Effector memory CD4-positive, alpha-beta T cell (primary cell): ENCODE measurements at places on chromosomes 5 and 9.
A peak's percentile ranks its signal among the peaks of the same experiment; 100 is the strongest.

DNA sequence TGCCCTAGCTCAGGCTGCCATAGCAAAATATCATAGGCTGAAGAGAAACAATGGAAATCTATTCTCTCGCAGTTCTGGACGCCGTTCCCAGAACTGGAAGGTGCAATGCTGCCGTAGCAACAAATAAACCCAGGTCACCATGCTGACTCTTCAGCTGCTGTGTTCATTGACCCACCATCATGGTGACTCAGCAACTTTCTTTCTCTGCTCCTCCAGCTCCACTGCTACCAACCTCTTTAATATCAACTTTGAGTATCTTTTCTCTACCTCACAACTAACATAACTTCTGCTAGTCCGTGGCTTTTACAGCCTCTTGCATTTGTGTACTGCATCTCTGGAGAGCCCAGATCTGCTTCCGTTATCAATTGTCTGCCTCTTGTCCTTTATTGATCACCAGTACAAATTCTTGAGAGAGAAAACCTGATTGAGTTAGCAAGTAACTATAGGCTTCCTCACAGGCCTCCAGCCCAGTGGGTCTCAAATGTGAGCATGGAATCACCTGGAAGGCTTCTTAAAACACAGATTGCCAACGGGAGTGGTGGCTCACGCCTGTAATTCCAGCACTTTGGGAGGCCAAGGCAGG lies 47.3 kb upstream of the SLC30A5 start:
- no peak for DNase-seq

- DNase-seq = no peak
Measured at GRCh38 chr9:115111874-115112273, 6.1 kb downstream of the TNC start.

- DNase-seq = no peak
Measured at GRCh38 chr5:126878634-126879033, 101.7 kb downstream of the LMNB1 start.

GRCh38 chr9:75448281-75448680 lies 360.0 kb downstream of the OSTF1 start:
- no peak for DNase-seq

GRCh38 chr9:132443951-132444607 lies 34.1 kb downstream of the CFAP77 start:
- DNase-seq = no peak

DNA sequence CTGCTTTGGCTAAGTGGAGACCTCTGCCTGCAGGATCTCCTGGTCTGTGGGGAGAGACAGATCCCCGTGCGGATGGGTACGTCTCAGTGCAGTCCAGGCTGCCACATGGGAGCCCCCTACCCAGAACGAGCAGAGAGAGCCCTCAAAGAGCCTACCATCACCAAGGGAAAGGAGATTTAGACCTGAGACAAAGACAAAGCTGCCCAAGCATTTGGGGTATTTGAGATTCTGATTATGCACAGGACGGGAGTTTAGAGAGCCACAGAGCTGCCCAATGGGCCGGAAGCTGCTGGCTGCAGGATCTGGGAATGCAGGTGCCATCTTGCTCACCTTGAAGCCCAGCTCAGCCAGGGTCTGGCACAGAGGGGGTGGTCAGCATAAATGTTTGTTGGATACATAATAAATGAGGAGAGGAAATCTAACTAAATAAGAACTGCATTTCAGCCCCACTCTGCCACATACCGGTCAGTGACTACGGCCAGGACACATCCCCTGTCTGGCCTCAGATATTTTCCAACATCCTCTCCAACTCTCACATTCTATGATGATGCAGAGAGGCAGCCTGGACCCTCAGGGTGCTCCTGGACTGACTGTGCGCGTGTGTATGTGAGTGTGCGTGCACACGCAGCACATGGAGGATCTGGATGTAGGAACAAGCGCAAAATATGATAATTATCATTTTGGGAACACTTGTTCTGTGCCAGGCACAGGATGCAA lies 157.8 kb downstream of the FGF18 start:
- no peak for DNase-seq

DNA sequence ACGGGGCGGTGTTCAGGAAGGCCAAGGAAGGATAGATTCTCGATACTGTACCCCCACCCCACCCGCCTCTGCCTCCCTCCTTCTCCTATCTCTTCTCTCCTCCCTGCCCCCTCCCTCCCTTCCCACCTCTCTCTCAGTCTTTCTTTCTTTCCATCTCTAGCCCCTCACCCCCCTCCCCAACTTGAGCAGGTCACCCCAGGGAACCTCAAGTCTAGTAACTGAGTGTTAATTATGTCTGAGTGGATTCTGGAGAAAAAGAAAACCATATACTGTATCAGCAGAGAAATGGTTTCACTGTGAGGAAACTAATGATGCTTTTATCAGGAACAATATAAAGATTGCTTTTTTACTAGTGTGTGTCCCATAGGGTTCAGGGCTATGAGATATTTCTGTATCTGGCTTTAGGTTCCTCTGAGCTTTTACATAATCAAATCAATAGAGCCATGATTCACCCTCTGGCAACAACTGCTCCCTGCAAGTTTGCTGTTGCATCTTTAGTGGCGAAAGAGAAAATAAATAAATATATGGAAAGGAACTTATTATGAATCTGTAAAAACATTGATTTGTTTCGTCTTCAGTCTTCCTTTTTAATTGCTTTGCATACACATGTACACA lies 639.7 kb downstream of the CCDC171 start:
- no peak for DNase-seq

DNA sequence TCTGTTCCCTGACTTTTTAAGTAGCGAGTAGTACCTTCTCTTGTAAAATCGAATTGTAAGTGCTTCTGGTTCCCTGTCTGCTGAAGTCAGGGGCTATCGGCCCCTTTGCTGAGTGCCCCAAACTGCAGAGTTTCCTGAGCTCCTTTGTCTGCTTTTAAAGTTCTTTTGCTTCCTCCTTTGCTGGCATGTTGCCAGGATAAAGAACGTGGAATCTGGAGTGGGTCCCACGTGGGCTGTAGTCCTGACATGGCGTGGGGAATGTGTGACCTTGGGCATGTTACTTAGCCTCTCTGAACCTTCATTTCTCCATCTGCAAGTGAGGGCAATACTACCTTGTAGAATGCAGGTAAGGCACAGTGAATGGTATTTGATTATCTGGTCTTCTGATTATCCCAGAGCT lies 13.7 kb upstream of the ODF2 start:
- DNase-seq = no peak

GRCh38 chr9:101119206-101119819 lies 90.8 kb downstream of the PLPPR1 start:
- no peak for DNase-seq

- no peak for DNase-seq
Measured at GRCh38 chr5:83069096-83069799, 7.9 kb downstream of the TMEM167A start.

GRCh38 chr5:14174230-14174636 lies 31.1 kb downstream of the TRIO start:
- no peak for DNase-seq

GRCh38 chr9:123528501-123528900 lies 172.5 kb downstream of the CRB2 start:
- DNase-seq = no peak

GRCh38 chr5:132422720-132423437 lies 53.4 kb downstream of the SLC22A5 start:
- no peak for DNase-seq

DNA sequence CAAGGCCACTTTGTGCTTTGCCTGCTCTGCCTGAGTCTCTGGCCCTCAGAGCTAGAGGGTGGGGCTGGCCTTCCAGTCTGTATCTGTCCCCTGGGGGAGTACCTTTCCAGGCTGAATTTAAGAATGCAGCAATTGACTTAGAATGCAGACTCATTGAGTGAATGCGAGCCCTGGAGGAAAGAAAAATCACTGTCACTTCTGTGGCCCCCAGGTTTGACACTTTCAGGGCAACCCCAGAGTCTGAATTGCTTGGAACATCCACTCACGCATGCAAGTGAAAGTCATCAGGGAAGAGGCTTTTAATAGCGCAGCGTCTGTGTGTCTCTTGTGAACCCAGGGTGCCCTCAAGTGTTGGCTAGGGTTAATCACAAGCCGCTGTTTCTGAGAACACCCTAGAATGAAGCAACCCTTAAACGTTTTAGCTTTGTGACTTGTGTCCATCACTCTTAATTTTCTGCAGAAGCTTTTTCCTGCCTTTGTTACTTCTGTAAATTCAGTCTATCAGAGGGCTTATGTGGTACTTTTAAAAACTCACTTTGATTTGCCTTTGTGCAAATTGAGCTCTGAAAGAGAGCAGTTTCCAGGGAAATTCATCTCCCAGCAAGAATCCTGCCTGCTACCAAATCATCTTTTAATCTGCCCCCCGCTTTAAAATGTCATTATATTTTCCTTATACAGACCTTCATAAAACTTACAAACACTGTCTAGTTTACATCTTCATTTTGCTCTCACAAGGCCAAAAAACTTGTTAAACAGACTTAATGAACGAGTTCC lies 146.8 kb upstream of the IQGAP2 start:
- DNase-seq = peak; percentile 34

DNA sequence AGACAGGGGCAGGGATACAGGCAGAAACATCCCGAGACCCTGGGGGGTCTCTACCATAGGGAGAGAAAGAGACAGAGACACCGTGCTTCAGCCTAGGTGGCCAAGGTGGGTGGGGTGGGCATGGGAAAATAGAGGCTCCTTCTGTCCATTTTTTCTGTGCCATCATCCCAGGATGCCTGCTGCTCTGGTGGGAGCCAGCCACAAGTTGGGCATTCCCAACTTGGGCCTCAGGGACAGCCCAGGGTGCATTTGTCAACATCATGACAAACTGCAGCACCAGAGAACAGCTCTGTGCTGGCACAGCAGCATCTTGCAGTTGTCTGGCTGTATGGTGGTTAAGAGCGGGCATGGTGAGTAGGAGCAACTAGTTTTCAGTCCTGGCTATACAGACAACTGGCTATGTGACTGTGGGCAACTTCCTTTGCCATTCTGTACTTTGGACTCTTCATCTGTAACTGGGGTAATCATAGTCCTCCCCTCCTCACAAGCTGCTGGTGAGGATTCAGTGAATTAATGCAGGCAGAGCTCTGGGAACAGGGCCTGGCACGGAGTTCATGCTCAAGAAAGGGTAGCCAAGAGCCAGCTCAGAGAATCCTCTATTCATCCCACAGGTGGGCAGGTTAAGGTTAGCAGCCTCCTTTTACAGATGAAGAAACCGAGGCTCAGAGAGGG lies 100.4 kb downstream of the RGS3 start:
- DNase-seq = no peak
